CD4-positive, alpha-beta T cell treated with Interleukin-2 at 100 ng/mL for 4 hours (primary cell): ENCODE measurements at places on chromosomes 6 and 20.
A peak's percentile ranks its signal among the peaks of the same experiment; 100 is the strongest.

DNA sequence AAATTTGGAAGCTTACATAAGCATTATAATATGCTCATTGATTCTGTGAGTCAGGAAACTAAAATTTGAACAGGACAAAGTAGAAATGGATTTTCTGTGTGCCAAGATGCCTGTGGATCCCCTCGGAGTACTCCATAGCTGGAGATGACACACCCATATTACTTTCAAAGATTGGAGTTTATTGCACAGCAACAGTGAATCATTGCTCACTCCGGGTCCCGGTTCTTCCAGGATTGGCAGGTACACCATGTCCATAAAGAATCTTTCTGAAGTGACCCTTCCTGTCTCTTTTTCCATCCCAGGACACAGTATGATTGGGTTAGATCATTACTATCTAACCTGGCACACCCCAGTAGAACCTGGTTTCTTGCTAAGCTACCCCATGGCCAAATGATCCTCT is 2.7 kb upstream of the BTN2A2 start:
- no peak for DNase-seq

DNA sequence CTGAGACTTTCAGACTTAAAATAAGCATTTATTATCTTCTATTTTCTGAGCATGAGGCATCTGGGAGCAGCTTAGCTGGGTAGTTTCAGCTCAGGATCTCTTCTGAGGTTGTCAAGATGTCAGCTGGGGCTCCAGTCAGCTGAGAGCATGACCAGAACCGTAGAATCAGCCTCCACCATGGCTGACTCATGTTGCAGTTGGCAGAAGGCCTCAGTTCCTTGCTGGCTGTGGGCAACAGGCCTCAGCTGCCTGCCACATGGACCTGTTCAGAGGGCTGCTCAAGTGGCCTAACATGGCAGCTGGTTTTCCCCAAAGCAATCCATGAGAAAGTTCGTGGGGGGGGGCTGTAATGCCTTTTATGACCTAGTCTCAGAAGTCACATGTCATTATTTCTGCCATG is 142.3 kb downstream of the LY86 start:
- no peak for DNase-seq

DNA sequence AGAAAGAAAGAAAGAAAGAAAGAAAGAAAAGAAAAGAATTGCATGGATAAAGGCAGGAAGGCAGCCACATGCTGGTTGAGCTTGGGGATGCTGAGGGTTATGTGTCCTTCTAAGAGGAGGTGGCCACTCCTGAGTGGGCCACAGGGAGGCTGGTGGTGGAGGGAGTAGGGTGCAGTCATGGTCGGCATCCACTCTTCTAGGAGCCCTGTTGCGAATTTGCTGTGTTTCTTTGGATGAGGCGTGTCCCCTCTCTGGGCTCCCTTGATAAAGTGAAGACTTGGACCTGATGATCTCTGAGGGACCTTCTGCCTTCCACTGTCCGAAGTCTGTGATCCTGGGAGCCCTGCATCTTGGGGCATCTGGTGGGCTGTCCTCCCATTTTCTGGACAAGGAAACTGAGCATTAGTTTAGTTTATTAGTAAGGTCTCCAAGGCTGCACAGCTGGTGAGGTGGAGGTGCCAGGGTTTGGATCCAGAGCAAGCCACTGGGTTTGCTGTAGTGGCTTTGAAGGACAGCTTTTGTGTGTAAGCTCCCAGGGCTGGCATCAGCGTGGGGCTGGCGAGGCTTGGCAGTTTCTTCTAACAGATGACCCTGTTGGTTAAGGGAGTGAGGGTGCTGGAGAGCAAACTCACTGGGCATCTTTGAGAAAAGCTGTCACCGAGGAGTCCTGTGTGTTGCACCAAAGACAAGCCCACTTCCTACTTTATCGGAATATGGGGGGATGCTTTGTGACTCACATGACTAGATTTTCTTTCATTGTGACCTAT is 4.3 kb downstream of the DLGAP4 start:
- no peak for DNase-seq

DNA sequence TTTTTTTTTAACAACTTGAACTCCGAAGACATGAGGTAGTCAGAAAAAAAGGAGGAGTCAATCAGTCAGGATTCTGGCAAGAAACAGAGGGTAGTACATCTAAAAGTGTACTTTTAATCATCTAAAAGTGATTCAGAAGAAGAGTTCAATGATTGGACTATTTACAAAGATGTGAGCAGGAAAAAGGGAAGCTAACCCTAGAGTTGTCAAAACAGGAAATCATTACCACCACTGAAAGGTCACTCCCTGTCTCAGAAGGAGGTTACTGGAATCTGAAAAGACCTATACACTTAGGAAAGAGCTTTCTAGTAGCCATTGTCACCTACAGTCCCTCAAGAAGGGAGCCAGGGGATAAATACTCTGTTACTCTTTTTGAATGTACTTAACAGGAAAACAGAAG is 16.7 kb upstream of the LMBRD1 start:
- peak; percentile 41 for DNase-seq

DNA sequence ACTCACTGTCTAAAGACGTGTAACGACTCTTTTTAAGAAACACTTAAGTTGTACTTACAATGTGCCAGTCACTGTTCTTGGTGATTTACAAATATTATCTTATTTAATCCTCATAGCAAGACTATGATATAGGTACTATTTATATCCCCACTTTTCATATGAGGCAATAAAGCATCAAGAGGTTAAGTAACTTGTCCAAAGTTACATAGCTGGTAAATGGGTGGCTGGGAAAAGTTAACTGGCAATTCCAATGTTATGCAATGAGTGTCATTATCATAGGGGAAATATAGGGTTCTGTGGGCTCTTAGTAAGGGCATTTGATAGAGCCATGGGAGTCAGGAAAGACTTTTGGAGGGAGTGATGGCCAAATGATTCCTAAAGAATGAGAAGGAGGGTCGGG is 21.4 kb upstream of the RIPOR2 start:
- no peak for DNase-seq

GRCh38 chr20:62875419-62876361 is 14.1 kb upstream of the TCFL5 start:
- DNase-seq = no peak

- DNase-seq = peak; percentile 32
These were observed 86.7 kb upstream of the BACH2 start for GRCh38 chr6:90383196-90383822.

DNA sequence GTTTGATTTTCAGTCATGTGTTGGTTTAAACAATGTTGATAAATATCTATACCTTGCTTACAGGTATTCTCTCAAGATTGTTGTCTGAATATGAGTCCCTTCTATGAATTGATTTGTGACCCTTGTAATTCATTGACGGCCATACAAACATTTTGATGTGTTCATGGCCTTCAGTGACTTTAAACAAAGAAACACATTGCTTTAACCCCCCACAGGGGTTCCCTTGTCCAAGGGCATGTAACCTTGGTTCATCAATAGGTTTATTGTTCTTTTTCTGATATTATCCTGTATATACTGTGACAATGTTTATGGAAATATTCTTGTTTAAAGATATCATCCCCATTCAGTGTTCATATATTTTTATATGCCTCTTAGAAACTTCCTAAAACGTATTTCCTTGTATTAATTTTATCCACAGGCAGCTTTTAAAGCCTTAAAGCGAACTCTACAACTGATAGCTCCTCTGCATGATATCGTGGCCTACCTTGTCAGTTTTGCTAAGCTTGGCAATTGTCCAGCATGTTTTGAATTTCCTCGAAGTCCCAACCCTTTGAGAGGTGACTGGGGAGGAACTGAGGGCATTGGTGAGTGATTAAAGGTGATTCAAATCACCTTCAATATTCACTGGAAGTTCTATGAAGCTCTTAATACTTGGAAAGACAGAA is 87.0 kb downstream of the CD164 start:
- DNase-seq = no peak

- no peak for DNase-seq
These were observed 26.9 kb downstream of the ANKEF1 start for GRCh38 chr20:10061641-10062040.

- DNase-seq = no peak
These were observed 763 bp downstream of the BHLHE23 start for GRCh38 chr20:63005862-63006539.

DNA sequence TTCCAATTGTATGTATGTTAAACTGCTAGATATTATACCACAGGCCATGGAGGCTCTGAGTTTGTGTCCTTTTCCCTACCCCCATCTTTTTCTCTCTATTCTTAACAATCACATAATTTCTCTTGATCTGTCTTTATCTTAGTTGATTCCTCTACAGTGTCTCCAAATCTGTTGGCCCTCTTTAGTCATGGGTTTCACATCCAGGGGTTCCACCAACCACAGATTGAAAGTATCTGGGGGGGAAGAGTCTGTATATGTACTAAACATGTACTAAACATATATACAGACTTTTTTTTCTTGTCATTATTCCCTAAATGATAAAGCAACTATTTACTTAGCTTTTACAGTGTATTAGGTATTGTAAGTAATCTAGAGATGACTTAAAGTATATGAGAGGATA is 20.2 kb downstream of the RAB22A start:
- no peak for DNase-seq

DNA sequence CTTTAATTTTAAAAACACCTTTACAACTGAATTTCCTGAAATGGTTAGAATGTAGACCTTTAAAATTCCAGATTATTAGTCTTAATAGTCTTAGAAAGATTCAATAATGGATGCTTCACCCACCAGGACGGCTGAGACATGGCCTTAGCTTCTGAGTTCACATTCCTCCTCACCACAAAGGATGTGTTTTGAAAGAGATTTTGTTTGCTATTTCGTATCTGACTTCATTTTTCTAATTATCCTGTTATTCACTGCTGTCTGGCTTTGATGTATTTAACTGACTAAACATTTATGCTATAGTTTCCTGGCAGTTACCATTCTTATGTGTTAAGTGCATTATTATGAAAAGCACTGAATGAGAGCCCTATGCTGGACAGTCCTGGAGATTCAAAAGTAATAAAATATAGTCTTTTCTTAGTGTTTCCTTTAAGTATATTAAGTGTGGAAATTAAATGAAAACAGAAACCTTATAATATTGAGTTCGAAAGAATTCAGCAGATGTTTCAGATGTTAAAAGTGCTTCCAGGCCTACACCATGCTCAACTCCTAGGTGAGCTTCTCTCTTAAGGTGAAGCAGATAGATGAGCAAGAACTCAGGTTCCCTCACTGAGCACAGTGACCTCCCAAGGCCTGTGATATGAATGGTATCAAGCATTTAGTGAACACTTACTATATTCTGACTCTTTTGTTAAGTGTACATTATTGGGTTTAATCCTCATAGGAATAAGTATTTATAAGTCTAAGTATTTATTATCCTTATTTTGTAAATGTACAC is 40.3 kb downstream of the MAP3K4 start:
- DNase-seq = no peak

DNA sequence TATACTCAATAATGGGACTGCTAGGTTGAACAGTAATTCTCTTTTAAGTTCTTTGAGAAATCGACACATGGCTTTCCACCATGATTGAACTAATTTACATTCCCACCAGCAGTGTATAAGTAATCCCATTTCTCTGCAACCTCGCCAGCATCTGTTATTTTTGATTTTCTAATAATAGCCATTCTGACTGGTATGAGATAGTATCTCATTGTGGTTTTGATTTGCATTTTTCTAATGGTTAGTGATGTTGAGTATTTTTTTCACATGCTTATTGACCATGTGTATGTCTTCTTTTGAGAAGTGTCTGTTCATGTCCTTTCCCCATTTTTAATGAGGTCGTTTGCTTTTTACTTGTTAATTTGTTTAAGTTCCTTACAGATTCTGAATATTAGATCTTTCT is 66.5 kb downstream of the STK4 start:
- no peak for DNase-seq
